Stimulated activated CD4-positive, alpha-beta T cell treated with anti-CD3 and anti-CD28 coated beads, Interleukin-2, amount 100 ng/mL, for 48 hours (primary cell): ENCODE measurements at places on chromosomes 1 and 21.

DNA sequence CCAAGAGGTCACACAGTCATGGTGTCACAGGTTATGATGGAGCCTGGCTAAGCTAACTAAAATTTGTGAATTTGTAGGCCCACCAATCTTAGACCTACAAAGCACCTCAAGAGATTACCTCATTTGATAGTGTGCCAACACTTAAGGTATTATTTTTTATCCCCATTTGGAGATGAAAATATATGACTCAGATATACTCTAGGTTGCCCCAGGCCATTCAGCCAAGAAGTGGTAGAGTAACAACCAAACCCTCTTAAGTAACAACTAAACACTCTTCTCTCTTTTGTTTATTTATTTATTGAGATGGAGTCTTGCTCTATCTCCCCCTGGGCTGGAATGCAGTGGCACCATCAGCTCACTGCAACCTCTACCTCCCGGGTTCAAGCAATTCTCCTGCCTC is 14.3 kb downstream of the NPL start:
- DNase-seq = no peak

DNA sequence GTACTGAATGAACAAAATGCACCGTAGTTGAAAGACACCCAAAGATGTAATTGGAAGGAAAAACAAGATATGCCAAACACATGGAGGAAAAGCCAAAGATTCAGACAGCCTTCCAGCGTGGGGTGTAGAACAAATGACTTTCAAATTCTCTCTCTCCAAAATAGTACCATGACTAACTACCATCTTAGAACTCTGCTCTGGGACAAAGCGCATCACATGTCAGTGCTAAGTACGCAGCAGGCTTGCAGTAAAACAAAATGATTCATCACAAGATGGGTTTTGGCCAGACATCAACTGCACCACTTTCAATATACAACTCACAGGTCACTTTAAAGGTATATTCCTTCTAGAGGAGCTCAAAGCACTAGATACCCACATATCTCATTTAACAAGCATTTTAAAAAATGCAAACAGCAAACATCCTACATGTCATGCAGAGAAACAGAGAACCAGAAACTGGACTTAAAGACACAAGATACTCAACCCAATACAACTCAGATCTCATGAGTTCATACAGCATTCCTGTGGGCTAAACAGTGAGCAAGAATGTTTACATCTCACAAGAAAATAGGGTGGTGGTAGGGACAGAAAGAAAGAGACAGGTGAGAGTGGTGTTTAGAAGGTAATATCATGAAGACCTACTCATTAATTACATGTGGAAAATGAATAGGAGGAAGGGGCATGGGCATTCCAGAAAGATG is 75.7 kb downstream of the BCAR3 start:
- no peak for DNase-seq

DNA sequence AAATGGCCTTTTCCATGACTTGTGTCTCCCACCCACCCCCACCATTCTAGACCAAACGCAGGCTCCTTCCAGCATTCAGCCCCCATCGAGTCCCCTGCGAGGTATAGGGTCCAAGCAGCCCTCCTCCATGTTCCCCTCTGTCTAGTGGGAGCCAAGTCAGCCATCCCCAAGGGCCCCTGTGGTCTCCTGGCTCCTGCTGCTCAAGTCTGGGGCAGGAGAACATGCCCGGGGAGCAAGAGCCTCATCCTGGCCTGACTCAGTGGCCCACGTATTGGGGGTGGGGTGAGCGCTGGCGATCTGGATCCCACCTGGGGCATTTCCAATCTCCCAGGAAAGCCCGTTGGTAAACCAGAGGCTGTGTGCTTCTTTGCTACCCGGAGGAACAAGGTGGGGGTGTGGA is 4.1 kb upstream of the PRDM16 start:
- no peak for DNase-seq

DNA sequence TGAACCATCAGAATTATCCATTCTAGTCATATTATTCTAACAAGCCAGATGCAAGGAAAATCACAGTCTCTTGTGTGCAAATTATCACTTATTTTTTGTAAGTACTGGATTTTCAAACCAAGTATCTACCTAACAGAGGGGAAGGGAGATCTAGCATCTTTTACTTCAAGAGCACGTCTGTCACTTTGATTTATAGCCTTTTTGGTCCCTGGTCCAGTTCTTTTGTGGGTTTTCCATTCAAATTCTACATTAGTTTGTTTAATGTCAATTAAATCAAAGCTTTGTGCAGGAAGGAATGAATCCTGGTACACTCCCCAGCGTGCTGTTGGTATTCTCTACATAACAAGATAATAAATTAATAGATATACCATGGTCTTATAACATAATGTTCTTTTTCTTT is 43.6 kb downstream of the ERG start:
- no peak for DNase-seq

DNA sequence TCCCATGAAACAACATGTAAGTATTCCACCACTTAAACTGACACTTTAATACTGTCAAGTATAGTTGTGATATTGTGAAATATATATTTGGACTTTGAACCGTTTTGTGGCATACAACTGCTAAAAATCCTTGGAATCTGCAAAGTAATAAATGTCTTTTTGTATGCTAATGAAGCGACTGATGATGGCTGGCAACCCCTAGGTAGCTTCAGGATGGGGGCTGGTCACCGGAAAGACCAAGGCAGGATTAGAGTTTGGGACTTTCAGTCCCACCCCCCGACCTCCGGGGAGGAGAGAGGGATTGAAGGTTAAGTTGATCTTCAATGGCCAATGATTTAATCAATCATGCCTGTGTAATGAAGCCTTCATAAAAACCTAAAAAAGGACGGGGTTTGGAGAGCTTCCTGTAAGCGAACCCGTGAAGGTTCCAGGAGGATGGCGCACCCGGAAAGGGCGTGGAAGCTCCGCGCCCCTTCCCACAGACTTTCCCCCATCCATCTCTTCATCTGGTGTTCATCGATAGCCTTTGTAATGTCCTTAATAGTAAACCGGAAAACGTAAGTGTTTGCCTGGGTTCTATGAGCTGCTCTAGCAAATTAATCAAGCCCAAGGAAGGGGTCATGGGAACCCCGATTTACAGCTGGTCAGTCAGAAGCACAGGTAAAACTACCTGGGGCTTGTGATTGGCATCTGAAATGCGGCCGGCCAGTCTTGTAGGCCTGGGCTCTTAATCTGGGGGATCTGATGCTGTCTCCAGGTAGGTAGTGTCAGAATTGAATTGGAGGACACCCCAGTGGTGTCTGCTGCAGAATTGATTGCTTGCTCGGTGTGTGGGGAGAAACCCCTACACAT is 1.8 kb upstream of the ZNF281 start:
- no peak for DNase-seq

GRCh38 chr1:69639159-69639558 is 71.4 kb downstream of the LRRC7 start:
- DNase-seq = no peak

DNA sequence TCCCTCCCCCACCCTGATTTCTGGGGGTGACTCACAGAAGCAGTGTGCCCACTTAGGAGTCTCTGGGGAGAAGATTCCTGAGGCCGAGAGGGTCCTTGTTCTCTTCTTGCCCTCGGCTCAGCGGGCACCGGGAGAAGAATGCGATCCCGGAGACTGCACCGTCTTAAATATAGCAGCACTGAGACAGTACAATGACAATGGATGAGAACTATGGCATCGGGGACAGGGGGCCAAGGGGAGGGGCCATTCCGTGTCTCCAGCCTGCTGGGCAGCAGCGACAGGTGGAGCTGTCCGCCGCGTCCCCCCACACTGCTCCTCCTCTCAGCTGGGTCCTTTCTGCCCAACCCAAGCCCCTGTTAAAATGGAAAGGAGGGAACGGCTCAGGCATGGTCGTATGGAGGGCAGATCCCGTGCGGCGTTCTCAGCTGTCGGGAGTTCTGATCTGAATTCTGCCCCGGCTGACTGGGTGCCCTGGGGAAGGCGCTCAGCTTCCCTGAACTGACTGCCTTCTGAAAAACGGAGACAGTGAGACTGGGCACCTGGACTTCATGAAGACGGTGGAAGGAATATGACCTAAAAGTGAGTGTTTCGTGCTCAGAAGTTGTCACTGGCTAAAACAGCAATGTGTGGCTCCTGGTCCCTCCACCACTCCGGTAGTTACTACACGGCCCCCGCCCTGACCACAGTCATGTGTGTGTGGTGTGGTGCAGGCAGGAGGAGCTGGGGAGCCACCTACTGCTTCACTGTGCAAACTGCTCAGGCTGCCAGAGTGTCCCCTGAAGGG is at the start of gene MYOM3:
MYOM3 (minus strand) TSS at position 140 of the 784 bp plus-strand sequence. CDS start 3,499 bp downstream, outside the sequence.
- peak; percentile 49 for DNase-seq

DNA sequence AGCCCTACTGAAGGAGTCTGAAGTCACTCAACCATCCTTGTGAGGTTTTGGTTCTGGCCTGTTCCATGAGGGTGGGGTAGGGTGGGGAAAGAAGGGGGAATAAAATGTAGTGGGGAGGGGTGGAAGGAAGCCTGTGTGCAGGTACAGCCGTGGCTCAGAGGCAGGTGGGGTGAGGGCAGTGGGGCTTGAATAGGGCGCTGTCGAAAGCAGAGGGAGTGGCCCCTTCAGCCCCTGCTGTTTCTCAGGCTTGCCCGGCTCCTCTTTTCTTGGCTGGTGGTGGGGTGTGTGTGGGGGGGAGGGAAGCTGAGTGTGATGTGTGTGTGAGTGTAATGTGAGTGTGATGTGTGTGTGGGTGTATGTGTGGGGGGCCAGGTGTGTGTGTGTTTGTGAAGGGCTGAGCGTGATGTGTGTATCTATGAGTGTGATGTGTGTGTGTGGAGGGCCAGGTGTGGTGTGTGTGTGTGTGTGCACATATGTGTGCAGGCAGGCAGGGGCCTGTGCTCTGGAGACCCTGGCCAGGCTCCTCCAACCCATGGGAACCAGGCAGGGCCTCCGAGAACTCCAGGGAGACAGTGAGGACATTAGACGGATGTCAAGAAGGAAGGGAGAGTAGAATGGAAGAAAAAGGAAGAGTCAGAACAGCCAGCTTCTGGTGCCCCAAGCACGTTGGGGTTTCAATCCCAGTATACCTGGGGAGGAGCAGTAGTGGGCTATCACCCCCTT is 9.0 kb downstream of the SOX13 start:
- DNase-seq = no peak

DNA sequence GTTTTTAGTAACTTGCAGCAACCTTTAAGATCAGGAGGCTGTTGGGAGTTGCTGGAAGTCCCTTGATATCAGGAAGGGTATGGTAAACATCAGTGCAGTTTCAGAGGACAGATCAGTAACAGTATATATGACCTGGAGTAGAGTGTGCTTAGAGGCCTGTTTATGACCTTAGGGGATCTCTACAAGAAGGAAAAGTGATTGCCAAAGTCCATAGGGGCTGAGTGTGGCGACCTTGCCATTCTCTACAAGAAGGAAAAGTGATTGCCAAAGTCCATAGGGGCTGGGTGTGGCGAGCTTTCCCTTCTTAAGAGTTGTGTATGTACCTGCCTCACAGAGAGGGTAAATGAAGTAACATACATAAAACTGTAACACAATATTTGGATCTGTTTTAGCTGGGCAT is 28.5 kb upstream of the AXDND1 start:
- DNase-seq = no peak
